ENCODE measurements at places on chromosomes 11 and 22.

DNA sequence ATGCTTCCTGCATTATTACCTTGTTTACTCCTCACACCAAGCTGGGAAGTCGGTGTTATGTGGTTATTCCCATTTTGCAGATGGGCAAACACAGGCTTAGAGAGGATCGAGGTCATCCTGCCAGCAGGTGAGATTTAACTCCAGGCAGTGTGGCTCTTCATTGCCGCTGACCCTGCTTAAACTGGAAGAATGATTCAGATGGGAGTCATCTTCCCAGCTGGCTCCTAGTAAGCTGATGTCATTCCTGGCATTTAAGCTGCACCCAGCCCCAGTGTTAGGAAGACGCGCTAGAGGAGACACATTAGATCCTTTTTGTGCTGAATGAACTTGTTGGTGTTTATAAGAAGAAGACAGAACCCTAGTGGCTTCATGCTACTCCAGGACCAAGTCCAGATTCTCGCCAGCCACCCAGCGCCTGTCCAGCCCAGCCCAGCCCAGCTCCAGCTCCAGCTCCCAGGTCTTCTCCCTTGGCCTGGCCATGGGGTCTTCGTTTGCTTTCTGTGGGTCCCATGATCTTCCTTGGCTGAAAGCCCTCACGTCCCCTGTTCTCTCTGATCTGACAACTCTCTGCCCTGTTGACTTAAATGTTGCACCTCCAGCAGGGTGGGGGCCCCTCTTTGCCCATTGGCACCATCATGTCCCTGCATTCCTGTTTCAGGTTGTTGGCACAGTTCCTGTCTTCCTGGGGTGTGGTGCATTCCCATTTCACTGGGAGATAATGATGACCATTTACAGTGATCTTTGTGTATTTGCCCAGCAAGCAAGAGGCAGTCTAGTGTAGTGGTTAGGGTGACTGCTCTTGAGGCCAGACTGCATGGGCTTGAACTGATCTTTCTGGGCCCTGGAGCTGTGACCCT is 13.6 kb downstream of the PARVB start:
- no peak for DNase-seq

- DNase-seq: no peak
These were observed 178.8 kb upstream of the MTMR2 start for GRCh38 chr11:96102664-96103078.

DNA sequence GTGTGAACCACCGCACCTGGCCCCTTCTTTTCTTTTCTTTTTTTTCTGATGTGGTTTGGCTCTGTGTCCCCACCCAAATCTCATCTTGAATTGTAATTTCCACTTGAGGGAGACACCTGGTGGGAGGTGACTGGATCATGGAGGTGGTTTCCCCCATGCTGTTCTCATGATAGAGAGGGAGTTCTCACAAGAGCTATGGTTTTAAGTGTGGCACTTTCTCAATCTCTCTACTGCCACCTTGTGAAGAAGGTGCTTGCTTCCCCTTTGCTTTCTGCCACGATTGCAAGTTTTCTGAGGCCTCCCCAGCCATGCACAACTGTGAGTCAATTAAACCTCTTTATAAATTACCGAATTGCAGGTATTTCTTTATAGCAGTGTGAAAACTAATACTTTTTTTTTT is 4.9 kb upstream of the TCN2 start:
- DNase-seq: no peak

- DNase-seq: no peak
These were observed 125.8 kb downstream of the LDLRAD3 start for GRCh38 chr11:36069576-36070212.

GRCh38 chr22:30192427-30192826 is 54.1 kb downstream of the LIF start:
- peak; percentile 6 for DNase-seq

DNA sequence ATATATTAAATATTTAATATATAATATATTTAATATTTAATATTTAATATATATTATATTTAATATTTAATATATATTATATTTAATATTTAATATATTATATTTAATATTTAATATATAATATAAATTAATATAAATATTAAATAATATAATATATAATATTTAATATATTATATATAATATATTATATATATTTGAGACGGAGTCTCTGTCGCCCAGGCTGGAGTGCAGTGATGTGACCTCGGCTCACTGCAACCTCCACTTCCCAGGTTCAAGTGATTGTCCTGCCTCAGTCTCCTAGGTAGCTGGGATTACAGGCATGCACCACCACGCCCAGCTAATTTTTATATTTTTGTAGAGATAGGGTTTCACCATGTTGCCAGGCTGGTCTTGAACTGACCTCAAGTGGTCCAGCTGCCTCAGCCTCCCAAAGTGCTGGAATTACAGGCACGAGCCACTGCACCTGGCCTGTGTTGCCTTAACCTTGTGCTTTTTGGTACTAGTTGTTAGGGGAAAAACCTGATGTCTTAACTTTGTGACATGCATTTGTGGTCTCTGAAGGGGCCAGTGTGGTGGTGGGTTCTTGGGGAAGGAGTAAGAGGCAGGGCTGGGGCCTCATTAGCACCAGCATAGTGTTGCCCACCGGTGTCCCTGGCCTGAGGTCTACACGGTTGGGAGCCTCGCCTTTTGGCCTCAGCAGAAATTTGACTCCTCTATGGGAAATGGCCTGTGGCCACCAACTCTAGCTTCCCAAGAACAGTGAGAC is 16.6 kb downstream of the SEC14L3 start:
- DNase-seq: no peak

- no peak for DNase-seq
These were observed 159.4 kb downstream of the C11orf91 start for GRCh38 chr11:33540946-33541915.

DNA sequence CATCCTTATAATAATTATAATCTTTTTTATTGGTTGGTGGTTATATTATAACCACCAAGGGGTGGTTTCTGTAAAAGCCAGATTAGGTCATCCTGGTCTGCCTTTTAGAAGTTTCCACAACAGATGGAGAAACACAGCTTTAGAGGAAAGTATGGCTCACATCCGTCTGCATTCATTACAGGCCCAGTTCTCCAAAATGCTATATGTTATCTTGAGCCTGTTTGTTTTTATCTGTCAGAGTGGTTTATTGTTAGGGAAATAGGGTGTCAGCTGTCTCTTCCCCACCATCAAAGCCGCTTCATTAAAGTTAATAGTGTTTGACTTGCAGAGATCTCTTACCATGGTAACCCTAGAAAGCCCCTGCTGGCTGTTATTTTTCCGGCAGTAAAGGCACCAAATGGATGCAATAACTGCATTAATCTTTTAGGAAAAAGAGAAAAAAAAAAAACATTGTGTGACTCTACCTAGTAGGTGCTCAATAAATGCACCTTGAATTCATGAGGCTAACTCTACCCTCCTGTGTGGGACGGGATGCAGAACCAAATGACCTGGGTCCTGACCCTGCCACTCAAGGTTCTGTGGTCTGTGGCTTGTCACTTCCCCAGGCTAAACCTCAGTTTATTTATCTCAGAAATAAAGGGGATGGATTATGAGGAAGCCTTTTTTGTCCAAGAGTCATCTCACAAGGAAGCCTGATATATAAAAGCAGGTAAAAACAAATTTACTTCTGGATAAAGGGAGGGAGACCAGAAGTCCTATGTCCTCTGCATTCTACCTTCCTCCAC is 118.3 kb downstream of the WT1 start:
- no peak for DNase-seq

GRCh38 chr22:23787600-23787896 is 782 bp downstream of the SMARCB1 start:
- DNase-seq: no peak

GRCh38 chr22:17744430-17744829 is 29.8 kb downstream of the BID start:
- no peak for DNase-seq

GRCh38 chr11:28736256-28736655 is 628.1 kb downstream of the METTL15 start:
- no peak for DNase-seq

- no peak for DNase-seq
These were observed 37.0 kb upstream of the FBLN1 start for GRCh38 chr22:45465633-45466032.

DNA sequence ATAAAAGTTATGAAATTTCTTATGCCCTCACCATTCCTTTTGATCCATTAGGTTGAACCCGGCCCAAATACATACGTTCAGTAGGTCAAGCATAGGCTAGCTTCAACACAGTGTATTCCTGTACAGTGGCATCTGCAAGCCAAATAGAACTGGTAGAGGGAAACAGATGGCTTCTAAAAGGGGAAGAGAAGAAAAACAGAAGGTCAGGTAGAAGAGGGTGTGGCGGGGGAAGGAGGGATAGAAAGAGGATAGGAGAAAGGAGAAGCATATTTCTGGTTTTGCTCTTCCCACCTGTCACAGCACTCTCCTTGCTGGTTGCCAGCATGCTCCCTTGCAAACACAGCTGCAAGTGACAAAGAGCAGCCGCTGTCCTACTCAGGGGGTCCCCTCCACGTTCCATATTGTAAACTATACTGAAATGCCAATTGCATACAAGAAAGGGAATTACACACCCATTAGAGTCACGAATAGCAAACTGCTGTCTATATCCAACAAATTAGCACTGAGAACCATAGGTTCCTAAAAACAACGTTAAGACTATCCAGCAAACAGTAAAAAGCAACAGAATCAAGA is 71.8 kb downstream of the PHF21A start:
- no peak for DNase-seq

DNA sequence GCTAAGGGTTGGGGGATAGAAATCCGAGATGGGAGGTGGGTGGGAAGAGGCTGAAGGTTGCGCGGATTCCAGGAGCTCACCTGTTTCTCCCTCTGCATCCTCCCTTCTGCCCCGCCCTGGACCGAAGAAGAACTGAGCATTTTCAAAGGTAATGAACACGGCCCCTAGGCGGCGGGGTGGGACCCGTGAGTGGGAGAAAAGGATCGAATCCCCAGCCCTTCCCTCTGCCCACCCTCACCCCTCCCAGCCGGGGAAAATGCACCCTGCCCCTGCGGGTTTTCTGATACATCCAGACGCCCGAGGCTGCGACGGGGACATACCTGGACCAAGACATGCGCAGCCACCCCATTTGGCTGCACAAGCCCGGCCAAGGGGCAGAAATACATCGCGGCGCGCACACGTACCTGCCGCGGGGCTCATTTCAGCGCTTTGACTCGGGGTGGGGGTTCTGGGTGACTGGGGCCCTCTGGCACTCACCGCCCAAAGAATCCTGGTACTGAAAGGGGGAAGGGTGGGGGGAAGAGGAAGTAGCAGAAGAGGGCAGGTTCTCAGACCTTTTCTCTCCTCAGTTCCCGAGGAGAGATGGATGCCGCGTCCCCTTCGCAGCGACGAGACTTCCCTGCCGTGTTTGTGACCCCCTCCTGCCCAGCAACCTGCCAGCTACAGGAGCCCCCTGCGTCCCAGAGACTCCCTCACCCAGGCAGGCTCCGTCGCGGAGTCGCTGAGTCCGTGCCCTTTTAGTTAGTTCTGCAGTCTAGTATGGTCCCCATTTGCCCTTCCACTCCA is 6.0 kb downstream of the VSIG2 start:
- peak; percentile 76 for DNase-seq

GRCh38 chr11:68523033-68523432 is 62.5 kb downstream of the PPP6R3 start:
- DNase-seq: no peak

- DNase-seq: peak; percentile 63
These were observed 14.9 kb downstream of the DCPS start for GRCh38 chr11:126318574-126319373.

DNA sequence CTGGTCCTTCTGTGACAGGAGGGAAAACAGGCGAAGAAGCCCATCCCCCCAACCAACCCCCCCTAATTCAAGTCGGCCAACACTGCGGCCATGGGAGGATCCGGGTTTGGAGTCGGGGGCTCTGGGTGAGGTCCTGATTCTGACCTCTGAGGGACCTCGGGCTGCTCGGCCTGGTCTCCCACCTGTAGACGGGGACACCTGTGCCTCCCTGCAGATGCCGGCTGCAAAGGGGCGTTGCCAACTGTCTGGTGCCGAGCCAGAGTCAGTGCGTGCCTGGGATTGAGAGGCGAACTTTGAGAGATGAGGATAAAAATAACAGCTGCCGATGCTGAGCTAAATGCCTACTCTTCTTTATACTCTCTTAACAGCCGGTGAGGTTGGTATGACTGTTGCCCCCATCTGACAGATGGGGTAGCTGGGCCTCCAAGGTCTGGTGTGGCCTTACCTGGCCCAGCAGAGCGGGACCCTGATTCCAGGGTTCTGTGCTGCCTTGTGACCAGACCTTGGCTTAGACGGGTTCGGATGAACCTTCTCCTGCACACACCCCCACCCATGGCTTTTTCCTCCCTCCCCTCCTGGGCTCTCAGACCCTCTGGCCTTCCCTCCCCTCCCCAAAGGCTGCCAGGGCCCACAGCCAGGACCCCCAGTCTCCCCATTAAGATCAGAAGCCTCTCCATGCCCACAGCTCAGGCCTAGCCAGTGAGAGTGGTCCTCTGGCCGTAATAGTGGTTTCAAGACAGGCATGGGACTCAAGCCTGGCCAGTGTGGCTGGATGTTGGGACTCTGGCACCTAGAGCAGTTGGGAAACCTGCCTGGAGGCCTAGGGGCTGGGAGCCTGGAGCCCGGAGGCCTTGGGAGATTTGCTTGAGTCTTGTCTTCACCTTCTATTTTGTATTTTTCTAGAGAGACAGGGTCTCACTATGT is 41.7 kb downstream of the KCNJ4 start:
- DNase-seq: no peak

- DNase-seq: no peak
These were observed 109.3 kb upstream of the TBCEL start for GRCh38 chr11:120914601-120915000.

DNA sequence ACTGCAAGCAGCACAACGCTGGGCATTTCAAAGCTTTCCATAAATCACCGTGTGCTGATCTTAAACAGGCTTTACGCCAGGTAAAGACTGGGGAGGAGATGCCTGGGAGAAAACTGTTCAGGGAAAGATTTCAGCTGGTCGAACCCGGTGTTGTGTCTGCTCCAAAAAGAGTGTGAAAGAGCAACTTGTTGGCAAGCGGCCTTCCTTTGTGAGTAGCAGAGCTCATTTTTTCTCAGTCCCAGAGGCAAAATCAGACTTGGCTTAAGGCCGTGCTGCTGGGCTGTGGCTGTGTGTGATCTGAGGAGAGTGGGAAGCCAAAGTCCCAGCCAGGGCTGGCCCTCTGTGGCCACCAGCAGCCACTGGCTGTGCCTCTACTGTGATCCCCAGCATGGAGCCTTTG is 75.7 kb upstream of the E2F8 start:
- DNase-seq: no peak

DNA sequence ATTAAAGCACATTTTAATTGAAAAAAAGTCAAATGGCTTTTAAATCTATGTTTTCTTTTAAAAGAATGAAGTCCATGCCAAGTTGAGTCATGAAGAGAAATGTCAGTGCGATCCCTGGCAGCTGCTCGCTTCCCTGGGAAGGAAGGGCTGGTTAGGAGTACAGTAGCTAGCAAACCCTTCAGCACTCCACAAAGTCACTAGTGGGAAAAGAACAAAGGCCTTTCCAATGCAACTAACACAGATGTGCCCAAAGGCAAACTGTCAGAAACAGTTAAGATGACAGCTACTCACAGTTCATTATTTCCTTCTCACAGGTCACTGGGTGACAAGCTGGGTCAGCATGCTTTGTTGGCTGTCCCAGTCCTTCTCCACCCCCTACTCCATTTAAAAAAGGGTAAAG is 308.7 kb downstream of the DCDC1 start:
- DNase-seq: no peak
